Calu3 (cell line): ENCODE measurements at places on chromosomes 1 and 21.

GRCh38 chr1:39250460-39251240, 46.2 kb downstream of the MACF1 start:
- no peak for DNase-seq

DNA sequence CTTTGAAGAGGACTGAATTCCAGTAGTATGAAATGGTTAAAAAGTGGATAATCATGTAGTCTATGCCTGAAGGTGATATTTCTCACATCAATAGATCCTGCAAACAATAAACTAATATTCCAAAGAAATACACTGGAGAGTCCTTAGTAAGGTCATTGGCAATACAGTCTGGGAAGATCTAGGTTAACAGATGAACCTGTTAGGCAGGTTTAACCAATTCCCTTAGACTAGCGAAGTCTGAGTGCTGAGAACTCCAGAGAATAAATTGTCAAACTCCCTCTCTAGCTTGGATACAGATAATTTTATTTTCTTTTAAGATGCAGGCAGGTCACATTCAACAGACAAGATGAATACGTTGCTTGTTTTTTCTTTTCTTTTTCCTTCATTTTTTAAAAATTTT, 2.4 kb downstream of the GPR157 start:
- DNase-seq: no peak

- no peak for DNase-seq
These were observed 486.9 kb upstream of the DAB1 start for GRCh38 chr1:57910782-57911181.

- DNase-seq: no peak
These were observed 13.4 kb upstream of the ZBTB8A start for GRCh38 chr1:32525661-32526444.
